Right ventricle myocardium inferior (tissue), 1 donor: ENCODE measurements at places on chromosomes 7 and 10. TPM values are rescaled to one million over a fixed set of nuclear protein-coding genes. Genes with fewer than 3 reads are reported as not detected.

Gene FAM25A
- total RNA-seq: not detected

Gene DDC
- total RNA-seq: not detected

Gene KIF5B
- 138 TPM for total RNA-seq

Gene FMC1
- total RNA-seq: 41.8 TPM

Gene SLC35B4
- 5.6 TPM for total RNA-seq

DNA sequence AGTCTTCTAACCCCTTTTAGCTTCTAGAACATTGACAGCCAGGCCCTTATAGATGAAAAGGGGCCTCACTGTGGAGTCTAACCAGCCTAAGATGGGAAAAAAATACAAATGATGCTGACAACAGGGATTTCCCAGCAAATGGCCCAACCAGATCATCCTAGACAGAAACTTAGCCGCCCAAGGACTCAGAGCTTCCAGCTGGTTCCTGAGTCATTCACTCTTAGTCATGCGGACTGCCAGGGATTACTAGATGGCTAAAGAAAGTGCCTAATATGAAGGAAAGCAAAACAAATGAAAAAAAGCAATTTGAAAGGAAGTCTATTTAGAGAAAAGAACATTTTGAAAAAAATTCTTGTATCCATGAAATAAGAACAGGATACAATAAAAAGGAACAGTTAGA is 23.7 kb downstream of the TSPAN14 start:
- DNase-seq: no peak

DNA sequence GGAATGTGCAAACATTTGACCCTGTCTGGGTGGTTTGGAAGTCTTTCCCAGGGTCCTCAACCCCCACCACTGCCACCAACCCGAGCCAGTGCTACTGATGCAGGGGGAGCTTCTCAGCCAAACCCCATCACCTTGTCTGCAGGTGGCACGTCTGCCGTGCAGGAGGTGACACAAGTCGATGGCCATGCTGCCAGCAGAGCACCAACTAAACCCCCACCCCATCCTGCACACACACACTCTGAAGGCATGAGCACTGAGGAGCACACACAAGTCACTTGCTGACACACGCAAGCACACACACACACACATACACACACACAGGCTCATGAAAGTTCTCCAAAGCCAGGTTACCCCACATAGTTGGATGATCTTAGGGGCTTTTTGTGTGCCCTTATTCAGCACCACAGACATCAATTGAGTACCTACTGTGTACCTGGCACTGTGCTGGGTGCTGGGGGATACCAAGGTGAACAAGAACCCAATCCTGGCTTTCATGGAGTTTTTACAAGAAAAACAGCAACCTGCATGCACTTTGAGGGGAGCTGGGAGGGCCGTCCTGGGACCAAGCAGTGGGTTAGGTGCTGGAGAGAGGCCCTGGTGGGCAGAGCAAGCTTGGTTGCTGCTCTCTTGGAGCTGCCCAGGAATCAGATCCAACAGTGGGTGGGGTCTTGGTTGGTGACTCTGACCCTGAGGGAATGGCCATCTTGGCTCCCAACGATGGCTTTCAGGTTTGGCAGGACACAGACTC is 118.8 kb downstream of the RGS10 start:
- DNase-seq: no peak

GRCh38 chr10:95391581-95392216 is 100.9 kb upstream of the PDLIM1 start:
- DNase-seq: no peak

DNA sequence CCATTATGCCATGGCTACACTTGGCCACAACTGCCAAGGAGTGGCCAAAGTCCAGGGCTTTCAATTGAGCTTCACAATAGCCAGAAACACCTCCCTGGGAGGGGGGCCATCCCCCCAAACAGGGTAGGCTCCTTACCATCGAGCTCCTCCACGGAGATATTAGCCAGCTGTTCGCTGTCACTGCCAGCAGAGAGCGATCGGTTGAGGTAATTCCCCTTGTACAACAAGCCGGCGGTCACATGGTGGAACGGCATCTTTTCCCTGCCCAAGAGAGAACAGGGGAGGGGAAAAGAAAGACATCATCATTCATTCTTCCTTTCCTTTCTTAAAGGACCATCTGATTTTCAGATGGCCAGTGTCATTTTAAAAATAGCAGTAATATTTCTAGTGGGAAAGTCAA is 133.6 kb downstream of the CALN1 start:
- no peak for DNase-seq

GRCh38 chr7:132249256-132249971 is 326.9 kb downstream of the PLXNA4 start:
- peak; percentile 56 for DNase-seq

DNA sequence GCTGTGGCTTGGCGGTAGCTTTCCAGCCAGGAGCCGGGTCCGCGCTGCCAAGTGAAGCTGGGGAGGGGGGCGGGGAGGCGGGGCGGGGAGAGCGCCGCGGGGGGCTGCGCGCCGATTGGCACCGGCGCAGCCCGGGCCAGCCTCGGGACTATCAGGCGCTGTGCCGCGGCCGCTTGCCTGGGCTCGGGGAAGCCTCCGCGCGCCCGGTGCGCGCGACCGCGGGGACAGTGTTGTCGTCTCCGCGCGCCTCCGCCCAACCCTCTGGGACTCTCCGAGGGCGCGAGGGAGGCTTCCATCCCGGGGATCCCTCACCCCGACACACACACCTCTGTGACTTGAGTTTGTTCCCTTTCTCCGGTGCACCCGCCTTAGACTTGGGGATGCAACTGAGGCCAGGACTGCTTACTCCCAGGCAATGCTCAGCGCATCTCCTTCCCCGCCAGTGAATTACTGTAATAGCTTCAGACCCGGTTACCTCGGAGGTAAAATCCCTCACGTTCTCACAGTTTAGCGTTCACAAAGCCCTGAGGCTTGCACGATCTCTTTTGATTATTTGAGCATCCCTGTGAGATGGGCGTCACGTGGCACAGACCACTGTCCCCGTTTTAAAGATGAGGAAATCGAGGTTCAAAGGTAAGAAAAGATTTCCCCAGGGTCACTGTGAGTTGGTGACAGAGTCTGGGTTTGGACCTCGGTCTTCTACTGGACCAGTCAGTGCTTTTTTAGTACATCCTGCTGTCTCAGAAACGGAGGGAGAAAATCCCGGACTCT is at the start of gene NKX1-2:
TSS of gene NKX1-2 (minus strand) at position 24 of the 771 bp plus-strand sequence. CDS start 92 bp downstream, outside the sequence.
- no peak for DNase-seq

- no peak for DNase-seq
Measured at GRCh38 chr10:102467971-102468438, 16.7 kb upstream of the C10orf95 start.

DNA sequence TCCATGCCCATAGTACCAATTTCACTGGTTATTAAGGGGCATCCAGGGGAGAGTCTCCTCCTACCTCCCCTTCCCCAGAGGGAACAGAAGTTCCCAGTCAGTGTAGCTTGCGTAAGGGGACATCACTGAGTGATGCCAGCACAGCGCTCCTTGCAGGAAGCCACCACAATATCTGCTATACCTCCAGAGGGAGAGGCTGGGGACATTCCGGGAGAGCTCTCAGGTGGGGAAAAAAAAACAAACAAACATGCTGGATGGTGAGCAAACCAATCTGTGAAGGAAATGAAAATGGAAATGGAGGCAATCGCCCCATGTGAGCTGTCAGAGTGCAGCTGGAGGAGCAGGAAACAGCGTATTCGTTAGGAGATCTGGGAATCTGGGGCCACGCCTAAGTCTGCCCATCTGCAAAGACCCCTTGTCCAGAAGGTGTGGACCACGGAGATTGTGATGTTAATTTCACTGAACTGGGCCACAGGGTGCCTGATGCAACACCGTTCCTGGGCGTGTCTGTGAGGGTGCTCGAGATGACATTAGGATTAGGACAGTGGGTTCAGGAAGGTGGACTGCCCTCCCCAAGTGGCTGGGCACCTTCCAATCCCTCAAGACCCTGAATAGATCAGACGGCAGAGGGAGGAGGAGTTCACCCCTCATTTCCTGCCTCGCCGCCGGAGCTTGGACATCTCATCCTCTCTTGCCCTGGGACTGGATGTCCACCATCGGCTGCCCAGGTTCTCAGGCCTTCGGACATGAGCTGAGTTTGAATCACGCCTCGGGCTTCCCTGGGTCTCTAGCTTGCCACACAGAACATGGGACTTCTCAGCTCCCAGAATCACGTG is 30.5 kb downstream of the GNA12 start:
- peak; percentile 50 for DNase-seq

GRCh38 chr10:102450374-102451104 is 804 bp downstream of the C10orf95 start:
- DNase-seq: peak; percentile 94
